Left lobe of liver (tissue), 2 donors: ENCODE measurements at places on chromosomes 5 and 9. TPM values are rescaled to one million over a fixed set of nuclear protein-coding genes. Genes with fewer than 3 reads are reported as not detected.

DNA sequence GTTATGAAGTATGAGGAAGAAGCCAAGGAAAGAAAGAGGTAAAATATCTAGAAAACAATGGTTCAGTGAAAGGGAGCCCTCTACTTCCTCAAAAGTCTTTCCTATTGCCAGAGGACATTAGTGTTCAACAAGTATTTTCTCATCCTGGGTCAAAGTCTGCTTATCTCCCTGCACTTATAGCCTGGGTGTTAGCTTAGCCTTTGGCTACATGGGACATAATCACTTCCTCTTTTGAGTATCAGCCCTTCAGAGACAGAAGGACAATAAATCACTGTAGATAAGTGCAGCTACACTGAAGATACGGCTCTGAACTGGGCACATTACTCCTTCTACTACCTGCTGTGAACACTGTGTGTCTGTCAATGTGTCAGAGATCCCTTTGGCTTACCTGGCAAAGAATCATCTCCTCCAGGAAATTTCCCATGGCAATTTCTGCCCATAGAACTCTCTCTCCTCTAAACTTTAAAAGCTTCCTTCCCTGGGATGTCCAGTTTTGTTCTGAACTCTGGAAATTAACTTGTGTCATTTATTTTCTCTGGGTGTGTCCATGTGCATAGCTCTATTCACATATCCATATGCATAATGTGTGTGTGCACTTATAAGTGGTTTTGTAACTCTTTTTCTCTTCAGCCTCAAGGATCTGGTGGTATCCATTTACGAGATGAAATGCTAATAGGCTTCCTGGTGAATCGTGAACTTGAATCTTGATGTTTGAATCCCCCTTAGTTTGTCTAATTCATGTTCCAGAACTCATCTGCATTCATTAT is 30.0 kb upstream of the RECK start:
- no peak for DNase-seq

Gene INSL4
- not detected for total RNA-seq

Gene RASGRF2
- total RNA-seq: 0.58 TPM

DNA sequence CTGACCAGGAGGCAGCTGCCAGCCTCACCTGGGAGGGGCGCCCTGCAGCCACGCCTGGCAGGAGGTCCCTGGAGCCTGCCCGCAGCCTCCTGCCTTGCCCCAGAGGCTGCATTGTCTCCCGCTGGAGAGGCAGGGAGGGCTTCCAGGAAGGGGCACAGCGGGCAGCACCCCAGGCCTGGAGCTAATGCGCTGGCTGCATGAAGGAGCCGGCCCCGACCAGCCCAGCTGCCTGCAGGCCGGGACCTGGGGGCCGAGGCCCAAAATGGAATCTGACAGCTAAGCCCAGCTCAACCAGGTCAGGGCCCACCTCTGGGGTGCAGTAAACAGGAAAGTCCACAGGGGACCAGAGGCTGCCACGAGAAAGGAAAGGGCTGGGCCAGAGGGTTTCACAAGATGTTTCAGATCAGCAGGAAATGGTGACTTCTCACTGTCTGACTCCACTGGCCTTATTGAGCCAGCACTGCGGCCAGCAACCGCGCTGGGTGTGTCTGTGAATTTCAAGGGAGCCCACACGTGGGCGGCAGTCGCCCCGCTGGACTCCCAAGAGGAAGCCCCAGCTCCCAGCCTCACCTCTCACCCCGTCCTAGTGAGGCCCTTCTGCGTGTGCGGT is 18.6 kb upstream of the NOTCH1 start:
- no peak for DNase-seq

DNA sequence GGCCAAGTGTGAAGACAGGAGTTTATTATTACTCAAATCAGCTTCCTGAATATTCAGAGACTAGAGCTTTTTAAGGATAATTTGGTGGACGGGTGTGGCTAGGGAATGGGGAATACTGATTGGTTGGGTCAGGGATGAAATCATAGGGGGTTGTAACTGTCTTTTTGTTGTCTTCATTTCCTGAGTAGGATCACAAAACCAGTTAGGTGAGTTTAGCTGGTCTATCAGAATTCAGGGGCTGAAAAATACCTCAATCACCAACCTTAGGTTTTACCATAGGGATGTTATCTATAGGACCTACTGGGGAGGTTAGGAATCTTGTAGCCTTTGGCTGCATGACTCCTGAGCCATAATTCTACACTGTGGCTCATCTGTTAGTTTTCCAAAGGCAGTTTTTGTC is 235.8 kb downstream of the YTHDC2 start:
- DNase-seq: no peak

- DNase-seq: no peak
Observed at GRCh38 chr9:34540827-34541226, 18.0 kb upstream of the ENHO start.

DNA sequence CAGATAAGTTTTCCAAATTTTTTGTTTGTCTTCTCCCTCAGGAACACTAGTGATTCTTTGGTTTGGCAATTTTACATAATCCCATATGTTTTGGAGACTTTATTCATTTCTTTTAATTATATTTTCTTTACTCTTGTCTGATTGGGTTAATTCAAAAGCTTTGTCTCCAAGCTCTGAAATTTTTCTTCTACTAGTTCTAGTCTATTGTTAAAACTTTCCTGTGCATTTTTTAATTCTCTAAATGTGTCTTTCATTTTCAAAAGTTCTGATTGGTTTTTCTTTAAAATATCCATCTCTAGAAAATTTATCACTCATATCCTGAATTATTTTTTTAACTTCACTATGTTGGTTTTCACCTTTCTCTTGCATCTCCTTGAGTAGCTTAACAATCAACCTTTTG is 92.2 kb downstream of the INVS start:
- no peak for DNase-seq

Gene TAL2
- not detected for total RNA-seq

Gene TLX3
- total RNA-seq: not detected

Gene DPM2
- total RNA-seq: 12.4 TPM
